ENCODE measurements at places on chromosomes 3 and 15. TPM values are rescaled to one million over a fixed set of nuclear protein-coding genes. Genes with fewer than 3 reads are reported as not detected.

The LSMEM2 gene
- not detected for total RNA-seq

The ATRIP gene
- total RNA-seq, result 8.8 TPM

DNA sequence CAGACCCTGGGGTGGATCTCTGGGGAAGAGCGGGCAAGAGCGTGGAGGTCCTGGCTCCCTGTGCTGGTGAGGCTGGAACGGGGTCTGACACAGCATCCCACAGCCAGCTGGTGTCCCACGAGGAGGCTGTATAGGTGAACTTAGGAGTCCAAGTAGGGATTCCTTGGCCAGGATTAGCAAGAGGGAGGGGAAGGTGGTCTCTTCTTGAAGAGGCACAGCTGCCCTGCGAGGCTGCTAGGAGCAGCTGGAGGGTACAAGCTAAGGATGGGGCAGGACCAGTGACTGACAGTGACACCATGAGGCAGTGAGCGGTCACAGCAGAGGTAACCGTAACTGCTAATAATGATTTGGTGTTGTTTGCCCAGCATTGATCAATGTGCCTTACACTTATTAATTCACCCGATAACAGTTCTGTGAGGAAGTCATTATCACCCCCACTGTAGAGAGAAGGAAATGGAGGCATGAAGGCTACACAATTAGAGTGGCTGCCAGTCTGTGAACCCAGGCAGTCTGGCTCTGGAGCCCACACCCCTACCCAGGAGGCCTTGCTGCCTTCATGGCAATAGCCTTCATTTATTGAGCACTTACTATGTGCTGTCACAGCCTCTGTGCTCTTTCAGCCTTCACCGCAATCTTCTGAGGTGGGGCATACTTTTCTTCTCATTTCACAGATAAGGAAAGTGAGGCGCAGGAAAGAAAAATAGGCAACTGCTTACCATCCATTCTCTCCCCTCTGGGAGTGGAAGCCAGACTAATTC, 59.4 kb downstream of the TMEM44 start:
- peak; percentile 40 for DNase-seq
- no peaks in the 10 kb centered on the region for H3K36me3 ChIP-seq
- H3K4me1 ChIP-seq, result no peaks in the 10 kb centered on the region
- H3K4me3 ChIP-seq, result no peak overlapping the region
- no peak overlapping the region for H3K27ac ChIP-seq

DNA sequence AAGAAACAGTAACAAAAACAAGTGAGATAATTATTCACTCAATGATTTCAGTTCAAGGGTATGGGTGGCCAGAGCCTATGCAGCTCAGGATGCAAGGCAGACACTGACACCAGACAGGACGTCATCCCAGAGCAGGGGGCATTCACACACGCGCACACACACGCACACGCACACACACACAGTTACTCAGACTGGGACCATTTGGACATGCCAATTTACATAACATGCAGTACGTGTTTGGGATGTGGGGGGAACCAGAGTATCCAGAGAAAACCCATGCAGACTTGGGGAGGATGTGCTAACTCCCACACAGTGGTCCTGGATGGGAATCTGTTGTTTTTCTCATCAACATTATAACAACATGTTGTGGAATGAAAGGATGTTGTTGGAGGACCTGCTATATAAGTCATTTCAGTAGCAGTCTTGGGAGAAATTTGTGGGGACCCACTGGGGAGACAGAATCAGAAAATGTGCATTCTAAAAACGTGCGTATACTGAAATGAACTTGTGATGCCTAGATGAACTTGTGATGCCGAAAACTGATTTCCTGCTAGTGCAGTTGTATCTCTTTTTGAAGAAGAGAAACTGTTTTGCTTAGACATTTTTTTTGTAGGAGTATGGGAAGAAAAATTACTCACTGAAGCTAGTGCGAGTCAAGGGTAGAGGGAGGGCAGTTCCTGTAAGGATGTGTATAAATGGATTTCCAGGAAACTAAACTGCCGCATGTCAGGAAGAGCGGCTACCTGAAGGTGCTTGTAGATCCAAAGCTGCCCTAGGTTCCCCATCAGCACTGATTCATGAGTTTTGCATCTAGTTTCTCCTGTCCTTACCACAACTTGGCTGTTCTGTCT, 25.2 kb downstream of the CD200 start:
- H3K36me3 ChIP-seq, result no peaks in the 10 kb centered on the region
- H3K4me3 ChIP-seq, result peak overlapping the region; percentile 30

- no peaks in the 10 kb centered on the region for H3K36me3 ChIP-seq
- H3K4me1 ChIP-seq, result no peaks in the 10 kb centered on the region
- no peak for DNase-seq
- no peak overlapping the region for H3K27ac ChIP-seq
Measured at GRCh38 chr3:35675206-35675605, 35.9 kb downstream of the ARPP21 start.

DNA sequence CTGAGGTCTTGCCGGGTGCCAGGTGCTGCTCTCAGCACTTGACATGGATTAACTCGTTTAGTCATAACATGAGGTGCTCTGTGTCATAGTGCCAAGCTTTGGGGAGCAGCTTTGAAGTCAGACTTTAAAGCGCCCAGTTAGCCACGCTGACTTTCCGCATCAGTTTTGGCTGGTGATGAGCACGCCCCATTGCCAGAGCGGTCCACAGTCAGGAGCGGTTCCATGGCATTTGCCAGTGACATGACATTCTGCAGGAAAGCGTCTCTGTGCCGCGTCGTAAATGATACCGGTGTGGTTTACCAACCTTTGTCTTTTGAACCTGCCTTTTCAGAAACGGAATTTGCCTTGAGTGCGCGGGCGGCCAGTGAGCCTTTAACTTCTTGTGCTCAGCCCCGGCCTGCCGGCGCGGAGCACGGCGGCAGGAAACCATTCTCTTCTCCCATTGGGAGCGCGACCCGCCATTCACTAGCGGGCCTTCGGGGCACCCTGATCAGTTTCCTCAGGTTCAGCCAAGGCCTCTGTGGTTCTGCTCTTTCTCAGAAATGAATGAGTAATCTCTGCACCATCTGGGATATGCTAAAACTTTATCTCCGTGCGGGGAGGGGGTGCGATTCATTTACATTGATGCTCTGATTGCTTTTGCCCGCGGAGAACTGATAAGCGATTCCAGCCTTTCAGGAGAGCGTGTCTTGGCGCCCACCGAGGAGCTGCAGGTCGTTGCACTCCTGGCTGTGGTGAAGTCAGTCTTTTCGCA, 1.7 kb upstream of the SLC2A2 start:
- H3K4me1 ChIP-seq, result peaks cover 6% of the 10 kb centered on the region
- DNase-seq, result peak; percentile 12
- H3K27ac ChIP-seq, result no peak overlapping the region
- H3K4me3 ChIP-seq, result peak overlapping the region; percentile 37

- H3K4me1 ChIP-seq, result no peaks in the 10 kb centered on the region
- no peak for DNase-seq
- no peak overlapping the region for H3K27ac ChIP-seq
- H3K4me3 ChIP-seq, result no peak overlapping the region
Measured at GRCh38 chr3:76242886-76243753, 457.8 kb upstream of the ZNF717 start.

- DNase-seq, result peak; percentile 80
- H3K27me3 ChIP-seq, result no peaks in the 10 kb centered on the region
- peak within 1 kb of the TSS; percentile 95 for H3K27ac ChIP-seq
- H3K36me3 ChIP-seq, result no peaks in the 10 kb centered on the region
Measured at GRCh38 chr3:187745201-187746058, at the start of gene BCL6. Gene BCL6 (minus strand): TSS chr3:187745468. CDS start chr3:187733693, 11,775 bp downstream.
